Activated T-helper 1 cell treated with Interleukin-2 at 50 U/mL for 16 hours (primary cell): ENCODE measurements at places on chromosomes 3 and 15.

GRCh38 chr15:53831907-53832770, 72.7 kb upstream of the WDR72 start:
- no peak for DNase-seq

- DNase-seq, result no peak
Observed at GRCh38 chr15:76359152-76359551, 22.6 kb downstream of the ISL2 start.

DNA sequence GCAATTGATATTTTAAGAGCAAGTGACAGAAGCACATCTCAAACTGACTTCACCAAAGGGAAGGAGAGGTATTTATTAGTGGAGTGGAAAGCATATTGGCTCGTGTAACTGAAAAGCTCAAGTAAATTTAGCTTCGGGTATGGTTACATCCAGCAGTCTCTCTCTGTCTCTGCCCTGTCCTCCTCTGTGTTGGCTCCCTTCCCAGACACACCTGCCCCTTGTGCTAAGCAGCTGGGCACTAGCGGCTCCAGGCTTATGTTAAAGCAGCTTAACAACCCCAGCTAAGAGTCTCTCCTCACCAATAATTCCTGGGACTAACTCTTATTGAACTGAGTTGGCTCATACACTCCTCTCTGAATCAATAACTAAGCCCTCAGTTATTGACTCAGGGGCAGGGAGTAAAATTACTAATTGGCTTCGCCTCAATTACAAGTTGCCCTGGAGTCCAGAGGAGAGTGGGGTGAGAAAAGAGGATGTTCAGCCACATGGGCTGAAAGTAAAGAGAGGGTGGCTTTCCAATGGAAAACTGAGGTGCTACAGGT, 12.8 kb upstream of the SH3BP5 start:
- no peak for DNase-seq

DNA sequence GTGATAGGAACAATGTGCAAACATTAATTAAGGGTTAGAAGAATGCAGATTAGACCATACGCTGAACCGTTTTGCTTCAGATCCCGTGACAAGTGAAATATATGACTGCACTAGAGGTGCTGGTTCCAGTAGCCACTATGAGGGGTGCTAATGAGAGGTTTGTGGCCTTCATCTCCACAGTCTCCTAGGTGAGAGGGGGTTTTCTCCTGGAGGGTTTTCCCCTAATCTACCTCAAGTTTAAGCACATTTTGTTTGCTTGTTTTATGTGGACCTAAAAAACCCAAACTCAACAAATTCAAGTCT, 13.7 kb upstream of the SHF start:
- DNase-seq, result no peak

- DNase-seq, result no peak
Observed at GRCh38 chr3:29348316-29348715, 67.4 kb downstream of the RBMS3 start.

DNA sequence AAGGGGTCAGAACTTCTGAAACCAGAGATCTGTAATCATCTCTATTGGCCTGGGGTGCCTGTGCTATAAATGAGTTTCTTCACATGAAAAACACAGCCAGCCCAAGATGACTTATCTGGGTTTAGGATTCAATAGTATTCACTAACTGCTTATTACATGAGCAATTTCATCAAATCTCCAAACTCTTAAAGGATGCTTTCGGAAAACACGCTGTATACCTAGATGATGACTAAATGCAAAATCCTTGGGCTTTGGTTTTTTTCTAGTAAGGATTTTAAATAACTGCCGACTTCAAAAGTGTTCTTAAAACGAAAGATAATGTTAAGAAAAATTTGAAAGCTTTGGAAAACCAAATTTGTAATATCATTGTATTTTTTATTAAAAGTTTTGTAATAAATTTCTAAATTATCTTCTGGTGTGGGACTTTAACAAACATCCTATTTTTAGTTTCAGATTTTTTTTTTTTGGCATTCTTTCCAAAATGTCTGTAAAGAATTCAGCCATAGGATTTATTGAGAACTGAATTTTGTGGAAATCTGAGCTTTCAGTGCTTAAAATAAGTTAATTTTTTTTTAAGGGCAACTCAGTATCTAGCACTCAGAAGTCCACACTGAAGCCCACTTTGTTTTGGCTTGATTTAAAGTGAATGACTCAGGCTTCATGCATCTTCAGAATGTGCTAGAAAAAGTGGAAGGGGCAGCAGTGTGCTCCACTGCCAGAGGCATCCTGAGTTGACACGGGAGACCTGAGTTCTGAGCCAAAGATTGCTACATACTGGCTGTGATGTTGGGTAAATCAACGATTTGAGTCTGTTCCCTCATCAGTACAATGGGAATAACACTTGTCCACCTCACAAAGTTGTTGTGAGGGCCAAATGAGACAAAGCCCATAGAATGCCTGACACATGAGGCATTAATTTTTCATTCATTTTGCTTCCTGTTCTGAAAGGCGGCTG, 18.7 kb downstream of the TMEM43 start:
- no peak for DNase-seq

- no peak for DNase-seq
Observed at GRCh38 chr3:62048577-62048976, 324.8 kb downstream of the FEZF2 start.

- DNase-seq, result no peak
Observed at GRCh38 chr3:133938770-133939462, 43.2 kb upstream of the RAB6B start.

GRCh38 chr3:474828-475227, 278.3 kb downstream of the CHL1 start:
- DNase-seq, result no peak

DNA sequence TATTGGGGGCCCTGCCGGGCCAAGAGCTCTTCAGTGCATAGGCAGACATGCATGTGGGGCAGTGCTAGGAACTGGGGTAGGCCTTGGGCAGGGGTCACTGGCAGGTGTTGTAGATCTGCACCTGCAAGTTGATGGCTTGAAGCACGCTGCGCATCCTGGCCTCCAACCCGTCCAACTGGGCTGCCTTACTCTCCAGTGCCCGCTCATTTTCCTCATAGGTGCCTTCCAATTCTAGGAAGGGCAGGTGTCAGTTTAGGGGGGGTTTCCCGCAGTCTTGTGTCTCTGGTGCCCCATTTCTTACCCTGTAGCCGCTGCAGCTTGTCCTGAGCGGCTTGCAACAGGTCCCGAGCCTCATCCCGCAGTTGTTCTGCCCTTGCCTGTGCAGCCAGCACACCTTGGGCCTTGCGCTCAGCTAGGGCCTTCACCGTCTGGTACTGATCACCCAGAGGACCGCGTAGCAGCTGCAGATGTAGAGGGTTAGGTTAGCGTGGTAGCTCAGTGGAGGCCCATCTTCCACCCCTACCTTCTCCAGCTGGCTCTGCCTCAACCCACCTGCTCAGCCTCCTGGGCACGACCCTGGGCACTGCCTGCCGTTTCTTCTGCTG, 611 bp upstream of the USP19 start:
- no peak for DNase-seq

GRCh38 chr15:89472785-89473256, 23.6 kb downstream of the RHCG start:
- DNase-seq, result no peak

- no peak for DNase-seq
Observed at GRCh38 chr3:43905157-43905556, 214.4 kb downstream of the ABHD5 start.

DNA sequence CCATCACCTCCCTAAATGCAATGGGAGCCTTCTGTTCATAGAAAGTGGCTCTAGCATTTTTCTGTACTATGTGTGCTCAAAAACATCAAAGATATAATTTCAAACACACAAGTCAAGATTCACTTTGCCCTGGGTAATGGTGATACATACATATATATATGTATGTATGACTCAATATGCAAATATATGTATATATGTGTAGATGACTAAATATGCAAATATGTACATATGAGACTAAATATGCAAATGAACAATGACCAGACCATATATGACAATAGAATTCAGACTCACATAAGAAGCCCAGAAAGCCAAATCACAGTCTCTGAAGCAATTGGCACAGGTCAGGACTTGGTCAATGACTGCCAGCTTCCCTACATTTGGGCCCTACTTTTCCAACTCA, 36.9 kb upstream of the SNRK start:
- no peak for DNase-seq

DNA sequence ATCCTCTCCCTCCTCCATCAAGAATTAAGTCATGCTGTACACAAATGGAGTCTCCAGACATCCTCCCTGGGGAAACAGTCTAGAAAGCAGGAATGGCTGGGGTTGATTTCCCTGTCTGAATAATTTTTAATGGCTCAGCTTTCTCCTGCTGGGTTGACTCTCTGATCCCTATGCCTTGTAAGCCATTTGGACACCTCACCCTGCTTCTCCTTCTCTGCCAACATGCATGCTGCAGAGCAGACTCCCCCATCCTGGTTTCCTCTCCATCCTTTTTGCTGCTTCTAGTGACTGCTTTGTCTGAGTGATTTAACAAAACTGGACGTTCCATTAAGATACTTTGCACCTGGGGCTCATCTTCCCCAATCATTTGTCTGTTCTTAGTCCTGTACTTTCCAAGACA, 22.2 kb downstream of the SV2B start:
- DNase-seq, result no peak
